Stimulated activated CD4-positive, alpha-beta T cell treated with anti-CD3 and anti-CD28 coated beads, Interleukin-2, amount 100 ng/mL, for 24 hours (primary cell): ENCODE measurements at places on chromosomes 16 and 17.
A peak's percentile ranks its signal among the peaks of the same experiment; 100 is the strongest.

- DNase-seq: no peak
Measured at GRCh38 chr17:11874756-11875155, 122.5 kb downstream of the ZNF18 start.

DNA sequence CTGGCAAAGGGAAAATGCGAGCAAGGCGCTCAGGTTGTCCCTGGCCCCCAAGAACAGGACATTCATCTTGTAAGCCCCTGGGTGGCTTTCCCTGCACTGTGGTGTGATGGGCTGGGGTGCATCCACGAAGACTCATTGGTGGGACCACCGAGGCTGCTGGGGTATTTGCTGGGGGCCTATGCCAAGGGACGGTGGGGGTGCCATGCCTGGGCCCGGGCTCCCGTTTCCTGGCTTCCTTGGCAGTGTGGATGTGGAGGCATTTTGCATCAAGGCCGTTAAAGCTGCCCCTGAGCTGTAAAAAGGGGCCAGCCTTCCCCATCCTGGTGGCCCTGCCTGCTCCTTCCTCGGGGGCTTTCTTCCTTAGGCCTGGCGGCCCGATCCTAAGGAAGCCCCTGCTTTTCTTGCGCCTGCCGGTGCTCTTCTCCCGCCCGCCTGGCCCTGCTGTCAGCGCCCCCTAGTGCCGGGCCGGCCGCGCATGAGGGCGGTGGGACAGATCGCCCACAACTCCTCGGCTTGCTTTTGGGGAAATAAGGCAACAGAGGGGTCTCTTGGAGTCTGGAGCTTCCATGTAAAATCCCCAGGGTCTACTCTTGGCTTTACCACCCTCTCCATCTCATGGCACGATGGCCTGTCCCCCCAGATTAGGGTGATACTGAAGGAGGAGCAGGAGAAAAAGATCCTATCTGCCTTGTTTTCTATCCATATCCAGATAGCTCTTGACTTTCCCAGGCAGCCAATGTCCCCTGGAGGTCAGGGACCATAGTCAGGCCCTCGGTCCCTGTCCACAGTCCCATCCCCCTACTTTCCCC lies 9.8 kb upstream of the TBX2 start:
- DNase-seq: peak; percentile 72

DNA sequence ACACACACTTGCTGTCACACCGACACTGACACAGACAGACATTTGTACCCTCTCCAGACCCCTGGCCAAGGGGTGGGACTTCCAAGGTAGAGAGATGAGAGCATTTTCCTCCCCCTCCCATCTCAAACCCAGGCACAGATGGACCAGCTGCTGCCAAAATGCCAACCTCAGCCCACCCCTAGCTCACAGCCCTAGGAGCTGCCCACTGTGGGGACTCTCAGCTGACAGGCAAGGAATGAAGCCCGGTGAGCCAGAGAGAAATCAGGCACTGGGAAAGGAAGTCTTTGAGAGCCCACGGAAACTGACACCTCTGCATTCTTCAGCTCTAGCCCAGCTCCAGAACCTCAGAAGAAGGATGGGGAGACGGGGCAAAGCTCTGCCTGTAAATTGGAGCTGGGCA lies 2.8 kb downstream of the ETV4 start:
- no peak for DNase-seq

DNA sequence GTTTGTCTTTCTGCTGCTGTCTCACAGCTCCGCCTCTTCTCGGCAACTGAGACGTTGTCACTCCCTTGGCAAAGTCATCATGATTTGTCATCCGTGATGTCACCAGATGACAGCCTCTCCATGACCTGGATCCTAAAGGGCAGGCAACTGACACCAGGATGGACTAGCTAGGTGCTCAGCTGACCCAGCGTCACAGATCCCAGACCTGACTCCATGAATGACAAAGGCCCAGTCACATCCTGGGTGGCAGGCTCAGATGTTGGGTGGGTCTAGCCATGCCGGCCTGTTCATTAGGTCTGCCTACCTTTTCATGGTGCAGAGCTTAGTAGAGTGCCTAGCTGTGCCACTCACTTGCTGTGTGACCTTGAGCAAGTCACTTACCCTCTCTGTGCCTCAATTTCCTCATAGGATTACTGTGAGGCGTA lies 3.8 kb upstream of the TMEM238L start:
- DNase-seq: no peak

DNA sequence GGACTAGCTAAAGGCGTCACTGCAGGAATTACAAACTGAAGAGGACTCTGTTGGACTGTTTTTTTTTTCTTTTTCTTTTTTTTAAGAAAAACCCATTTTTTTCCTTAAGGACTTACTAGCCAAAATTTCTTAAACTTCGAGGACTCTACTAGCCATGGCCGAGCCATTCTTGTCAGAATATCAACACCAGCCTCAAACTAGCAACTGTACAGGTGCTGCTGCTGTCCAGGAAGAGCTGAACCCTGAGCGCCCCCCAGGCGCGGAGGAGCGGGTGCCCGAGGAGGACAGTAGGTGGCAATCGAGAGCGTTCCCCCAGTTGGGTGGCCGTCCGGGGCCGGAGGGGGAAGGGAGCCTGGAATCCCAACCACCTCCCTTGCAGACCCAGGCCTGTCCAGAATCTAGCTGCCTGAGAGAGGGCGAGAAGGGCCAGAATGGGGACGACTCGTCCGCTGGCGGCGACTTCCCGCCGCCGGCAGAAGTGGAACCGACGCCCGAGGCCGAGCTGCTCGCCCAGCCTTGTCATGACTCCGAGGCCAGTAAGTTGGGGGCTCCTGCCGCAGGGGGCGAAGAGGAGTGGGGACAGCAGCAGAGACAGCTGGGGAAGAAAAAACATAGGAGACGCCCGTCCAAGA lies 878 bp downstream of the HEXIM1 start:
- peak; percentile 78 for DNase-seq
